ENCODE measurements at places on chromosomes 2 and 18.

DNA sequence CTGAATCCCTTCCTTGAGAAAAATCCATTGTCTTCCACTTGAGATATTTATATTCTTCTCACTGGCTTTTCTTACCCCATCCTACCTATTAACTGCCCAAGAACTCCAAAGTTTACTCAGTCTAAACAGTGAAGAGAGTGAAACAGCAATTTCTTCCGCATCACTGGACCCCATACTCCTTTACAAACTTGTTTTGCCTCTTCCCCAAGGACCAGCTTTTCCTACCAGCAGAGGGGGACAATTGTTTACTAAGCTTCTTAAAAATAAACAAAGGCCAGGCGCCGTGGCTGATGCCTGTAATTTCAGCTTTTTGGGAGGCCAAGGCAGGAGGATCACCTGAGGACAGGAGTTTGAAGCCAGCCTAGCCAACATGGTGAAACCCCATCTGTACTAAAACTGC lies 52.0 kb downstream of the LRATD1 start:
- no peak for DNase-seq

DNA sequence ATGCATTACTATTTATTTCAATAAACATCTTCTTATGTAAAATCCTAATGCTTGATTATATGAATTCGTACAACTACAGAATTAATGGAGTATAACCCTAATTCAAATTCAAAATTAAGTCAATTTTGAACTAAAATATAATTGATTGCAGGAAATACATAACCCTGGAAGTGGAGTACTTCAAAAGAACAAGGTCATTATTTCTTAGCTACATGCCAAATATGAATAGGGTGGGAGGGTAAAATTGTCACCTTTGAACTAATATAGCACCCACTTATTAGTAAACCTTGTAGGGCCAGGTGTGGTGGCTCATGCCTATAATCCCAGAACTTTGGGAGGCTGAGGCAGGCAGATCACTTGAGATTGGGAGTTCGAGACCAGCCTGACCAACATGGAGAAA lies 895.4 kb upstream of the ACVR2A start:
- peak; percentile 70 for DNase-seq

- no peak for DNase-seq
Measured at GRCh38 chr2:52732849-52733395, 1034.7 kb upstream of the CHAC2 start.

DNA sequence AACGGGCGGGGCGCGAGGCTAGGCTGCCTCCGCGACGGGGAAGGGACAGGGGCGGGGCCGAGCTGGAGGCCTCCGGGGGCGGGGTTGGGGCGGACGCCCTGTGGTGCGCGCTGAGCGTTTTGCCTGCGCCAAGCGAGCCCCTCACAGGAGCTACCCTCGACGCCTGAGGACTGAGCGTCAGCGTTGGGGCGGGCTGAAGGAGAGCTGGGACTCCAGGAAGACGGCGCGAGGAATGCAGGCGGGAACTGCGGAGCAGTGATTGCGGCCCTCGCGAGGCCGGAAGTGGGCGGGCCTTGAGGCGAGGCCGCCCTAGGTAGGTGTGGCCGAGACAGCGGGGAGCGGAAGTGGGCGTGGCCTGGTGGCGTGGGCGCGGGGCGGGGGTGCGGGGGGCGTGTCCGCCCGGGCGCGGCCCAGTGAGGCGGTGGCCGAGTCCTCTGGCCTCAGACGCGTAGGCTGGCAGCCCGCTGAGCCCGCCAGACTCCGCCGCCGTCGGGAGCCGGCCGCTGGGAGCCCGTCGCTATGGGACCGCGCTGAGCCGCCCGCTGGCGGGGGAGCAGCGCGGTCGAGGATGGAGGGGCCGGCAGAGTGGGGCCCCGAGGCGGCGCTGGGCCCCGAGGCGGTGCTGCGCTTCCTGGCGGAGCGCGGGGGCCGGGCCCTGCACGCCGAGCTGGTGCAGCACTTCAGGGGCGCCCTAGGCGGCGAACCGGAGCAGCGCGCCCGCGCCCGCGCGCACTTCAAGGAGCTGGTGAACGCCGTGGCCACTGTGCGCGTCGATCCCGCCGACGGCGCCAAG lies at the start of the genes SEPTIN10 and SOWAHC:
Gene SEPTIN10 (minus strand): TSS at position 45 of the 793 bp plus-strand sequence. CDS start 139 bp downstream, outside the sequence.
Gene SOWAHC (plus strand): TSS at position 443 of the 793 bp plus-strand sequence. CDS start 126 bp downstream, at position 569.
- peak; percentile 99 for DNase-seq

DNA sequence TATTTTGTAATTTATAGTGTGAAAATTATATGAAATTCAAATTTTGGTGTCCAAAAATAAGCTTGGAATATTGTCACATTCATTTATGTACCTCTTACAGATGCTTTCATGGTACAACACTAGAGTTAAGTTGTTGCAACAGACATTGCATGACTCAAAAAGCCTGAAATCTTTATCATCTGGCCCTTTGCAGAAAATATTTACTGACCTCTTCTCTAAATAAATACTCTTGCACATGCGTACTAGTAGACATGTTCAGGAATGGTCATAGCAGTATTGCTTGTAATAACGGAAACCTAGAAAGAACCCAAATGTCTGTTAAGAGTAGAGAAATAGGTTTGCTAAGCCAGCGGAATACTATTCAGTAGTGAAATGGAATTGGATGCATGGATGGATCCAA lies 60.4 kb downstream of the GALNT1 start:
- DNase-seq, result no peak

- no peak for DNase-seq
Measured at GRCh38 chr18:66795051-66795450, 191.2 kb upstream of the CDH19 start.

- no peak for DNase-seq
Measured at GRCh38 chr2:235381261-235381912, 112.5 kb upstream of the AGAP1 start.

- DNase-seq, result no peak
Measured at GRCh38 chr18:24446953-24447538, 13.4 kb upstream of the HRH4 start.

- peak; percentile 65 for DNase-seq
Measured at GRCh38 chr2:219576505-219577388, 4.6 kb downstream of the INHA start.

GRCh38 chr2:165044505-165045303 lies 89.4 kb upstream of the SLC38A11 start:
- DNase-seq, result no peak

DNA sequence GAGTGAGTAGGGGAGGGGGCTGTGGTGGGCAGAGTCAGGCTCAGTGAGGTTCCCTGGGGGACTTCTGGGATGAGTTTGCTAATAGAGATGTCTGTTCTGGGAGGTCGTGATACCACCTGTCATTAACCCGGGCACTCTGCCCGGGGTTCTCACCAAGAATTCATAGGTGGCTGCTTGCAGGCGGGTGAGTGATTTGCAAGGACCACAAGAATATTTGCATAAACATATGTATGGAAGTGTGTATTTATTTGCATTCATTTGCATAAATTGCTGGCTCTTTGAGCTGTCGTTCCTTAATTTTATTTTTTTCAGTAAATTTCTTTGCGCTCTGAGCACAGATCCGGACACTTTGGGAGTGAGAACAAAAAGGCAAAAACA lies 260.0 kb downstream of the ATAD2B start:
- DNase-seq, result no peak

DNA sequence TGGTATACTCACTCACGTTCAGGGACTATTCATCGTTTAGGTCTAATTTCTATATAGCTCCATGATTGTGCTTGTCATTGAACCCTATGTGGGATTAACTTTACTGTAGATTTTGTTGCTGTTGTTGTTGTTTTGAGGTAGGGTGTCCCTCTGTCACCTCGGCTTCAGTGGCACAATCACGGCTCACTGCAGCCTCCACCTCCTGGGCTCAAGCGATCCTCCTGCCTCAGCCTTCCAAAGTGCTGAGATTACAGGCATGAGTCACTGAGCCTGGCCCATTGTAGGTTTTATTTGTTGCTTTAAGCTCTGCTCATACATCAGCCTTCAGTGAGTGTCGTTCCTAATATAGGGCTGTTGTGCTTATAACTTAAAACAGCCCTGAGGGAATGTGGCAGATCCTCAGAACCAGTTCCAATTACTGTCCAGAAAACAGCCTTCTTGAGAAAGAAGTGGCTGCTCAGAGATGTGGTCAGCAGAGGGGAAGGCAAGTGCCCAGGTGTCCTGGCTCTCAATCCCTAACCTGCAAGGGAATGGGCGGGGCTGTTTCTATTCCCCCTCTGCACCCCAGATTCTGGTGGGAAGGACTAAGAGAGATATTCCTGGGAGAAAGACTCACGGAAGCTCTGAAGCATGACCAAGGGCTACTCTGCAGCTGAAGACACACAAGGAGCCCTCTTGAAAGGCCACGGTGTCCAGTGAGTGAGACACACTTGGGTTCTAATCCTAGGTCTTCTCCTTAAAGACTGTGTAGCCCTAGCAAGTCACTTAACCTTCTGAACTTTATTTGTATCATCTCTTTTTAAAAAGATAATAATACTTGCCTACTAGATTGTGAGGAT lies 79.6 kb upstream of the LCLAT1 start:
- no peak for DNase-seq

DNA sequence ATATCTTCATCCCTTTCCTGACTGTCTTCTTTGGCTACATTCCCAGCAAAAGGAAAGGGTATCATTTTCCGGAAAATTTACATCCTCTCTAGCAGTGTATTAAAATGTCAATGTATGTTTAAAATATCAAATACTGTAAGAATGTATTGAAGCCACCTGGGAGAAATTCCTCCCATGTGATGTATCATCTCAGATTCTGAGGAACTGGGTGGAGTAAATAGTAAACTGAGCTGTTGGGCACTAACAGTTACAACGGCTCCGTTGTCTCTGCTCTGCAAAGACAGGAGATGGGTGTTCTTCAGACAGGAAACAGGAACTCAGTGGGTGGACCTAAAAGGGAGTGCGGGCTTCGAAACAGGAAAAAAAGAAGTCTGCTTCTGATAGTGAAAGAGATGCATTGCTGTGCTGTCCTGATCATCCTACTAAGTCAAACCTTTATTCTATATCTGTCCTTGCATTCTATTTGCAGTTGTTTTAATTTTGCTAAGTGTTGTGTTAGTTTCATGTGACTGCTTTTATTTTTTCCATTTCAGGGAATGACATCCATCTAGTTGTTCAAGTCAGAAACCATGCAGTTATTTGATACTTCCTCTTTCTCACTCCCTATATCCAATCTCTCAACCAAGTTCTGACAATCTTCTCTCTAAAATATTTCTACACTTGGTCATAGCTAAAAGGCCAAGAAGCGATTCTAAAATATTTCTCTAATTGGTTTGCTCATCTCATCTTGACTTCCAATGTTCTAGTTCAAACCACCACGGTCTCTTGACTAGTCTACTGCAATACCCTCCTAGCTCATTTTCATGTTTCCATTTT lies 19.4 kb downstream of the DOK1 start:
- DNase-seq, result no peak

GRCh38 chr18:8616028-8616401 lies 6.8 kb downstream of the RAB12 start:
- DNase-seq, result peak; percentile 67

DNA sequence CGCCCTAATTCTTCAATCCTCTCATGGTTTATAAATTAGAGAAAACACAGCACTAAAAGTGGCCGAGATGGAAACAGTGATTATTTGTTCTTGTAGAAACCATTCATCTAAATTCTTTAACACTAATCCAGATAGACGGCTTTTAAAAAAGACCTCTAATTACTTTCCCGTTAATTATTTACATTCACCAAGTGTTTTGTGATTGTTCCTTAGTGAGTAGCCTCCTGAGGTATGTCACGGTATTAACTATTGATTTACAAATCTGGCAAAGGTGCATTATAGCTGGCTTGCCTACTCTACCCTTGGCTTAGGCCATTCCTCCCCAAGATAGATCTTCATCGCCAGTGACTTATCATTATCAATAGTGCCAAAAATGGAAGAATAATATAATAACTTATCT lies 436.4 kb upstream of the ST6GAL2 start:
- no peak for DNase-seq

DNA sequence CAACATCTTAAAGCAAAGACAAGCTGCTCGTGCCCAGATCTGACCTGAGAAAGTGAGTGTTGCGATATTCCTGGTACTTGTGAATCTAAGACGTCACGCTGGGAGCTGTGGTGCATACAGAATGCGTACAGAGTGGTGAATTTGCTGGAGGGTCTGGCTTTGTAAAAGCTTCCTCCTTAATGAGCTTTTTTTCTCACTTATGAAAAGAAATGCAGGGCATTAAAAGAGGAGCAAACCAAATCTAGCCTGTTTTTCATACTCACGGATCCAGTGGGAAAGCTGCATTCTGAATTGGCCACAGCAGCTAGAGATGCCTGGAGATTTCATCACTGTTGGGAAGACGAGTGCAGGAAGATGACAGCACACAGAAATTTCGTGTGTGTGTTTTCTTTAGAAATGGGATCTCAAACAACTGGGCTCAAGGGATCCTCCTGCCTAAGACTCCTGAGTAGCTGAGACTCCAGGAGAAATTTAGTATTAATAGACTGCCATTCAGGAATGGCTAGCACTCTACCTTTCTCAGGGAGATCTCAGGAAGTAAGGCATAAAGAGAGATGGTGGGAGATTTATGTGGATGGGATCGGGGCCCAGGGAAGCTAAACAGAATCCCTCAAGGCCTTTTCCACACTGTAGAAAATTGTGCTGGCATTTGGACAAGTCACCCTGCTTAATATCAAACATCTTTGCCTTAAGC lies 181.3 kb downstream of the ALPK2 start:
- no peak for DNase-seq

GRCh38 chr2:241833101-241833663 lies 24.2 kb downstream of the NEU4 start:
- no peak for DNase-seq

GRCh38 chr2:15159751-15160177 lies 401.4 kb downstream of the NBAS start:
- peak; percentile 26 for DNase-seq

DNA sequence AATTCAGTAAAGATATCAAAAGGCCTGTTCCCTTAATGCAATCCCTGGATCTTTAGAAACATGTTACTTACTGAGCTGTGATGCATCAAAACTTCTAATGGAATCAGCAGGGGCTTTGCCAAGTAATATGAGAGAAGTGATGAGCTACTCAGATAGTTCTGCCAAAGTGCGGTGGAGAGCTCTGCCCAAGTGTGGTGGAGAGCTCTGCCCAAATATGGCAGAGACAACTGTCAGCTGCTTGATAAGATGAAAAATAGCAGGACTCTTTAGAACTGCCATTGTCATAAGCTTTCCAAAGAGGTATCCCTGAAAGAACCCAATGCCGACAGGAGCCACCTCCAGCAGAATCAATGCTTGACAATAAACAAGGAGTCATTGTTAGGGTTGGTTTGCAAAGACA lies 167.9 kb upstream of the SLC39A10 start:
- DNase-seq, result no peak

DNA sequence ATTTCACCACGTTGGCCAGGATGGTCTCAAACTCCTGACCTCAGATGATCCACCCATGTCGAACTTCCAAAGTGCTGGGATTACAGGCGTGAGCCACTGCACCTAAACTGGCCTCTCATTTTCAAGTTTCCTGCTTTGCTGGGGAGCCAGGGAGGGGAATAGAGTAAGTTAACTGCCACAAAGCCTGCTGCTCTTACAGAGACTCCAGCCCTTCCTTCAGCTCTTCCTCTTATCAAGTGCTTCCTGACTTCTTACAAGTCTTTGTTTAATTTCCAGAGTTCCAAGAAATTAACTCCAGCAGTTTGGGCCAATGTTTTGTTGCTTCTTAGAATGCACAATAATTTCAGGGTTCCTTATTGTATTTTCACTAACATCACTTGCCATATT lies 24.3 kb upstream of the UBE2F start:
- no peak for DNase-seq

DNA sequence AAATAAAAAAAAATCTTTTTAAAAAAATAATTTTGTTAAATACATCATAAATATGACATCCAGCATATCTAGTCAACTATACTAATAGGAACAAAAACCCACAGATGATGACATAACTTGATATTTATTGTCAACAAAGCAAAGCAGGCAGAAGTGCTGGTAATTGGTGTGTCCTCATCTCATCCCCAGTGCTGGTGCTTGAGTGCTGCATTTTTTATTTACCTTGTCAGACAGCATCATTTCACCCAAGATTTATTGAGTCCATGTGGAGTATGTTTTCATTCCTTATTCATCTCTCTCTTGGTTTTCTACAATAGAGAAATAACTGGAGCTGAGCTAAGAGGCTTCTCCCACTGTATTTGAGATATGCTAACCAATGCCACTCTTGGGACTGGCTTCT lies 191.6 kb upstream of the SLC14A2 start:
- DNase-seq, result peak; percentile 99
